ENCODE measurements at places on chromosomes 2 and 18.

DNA sequence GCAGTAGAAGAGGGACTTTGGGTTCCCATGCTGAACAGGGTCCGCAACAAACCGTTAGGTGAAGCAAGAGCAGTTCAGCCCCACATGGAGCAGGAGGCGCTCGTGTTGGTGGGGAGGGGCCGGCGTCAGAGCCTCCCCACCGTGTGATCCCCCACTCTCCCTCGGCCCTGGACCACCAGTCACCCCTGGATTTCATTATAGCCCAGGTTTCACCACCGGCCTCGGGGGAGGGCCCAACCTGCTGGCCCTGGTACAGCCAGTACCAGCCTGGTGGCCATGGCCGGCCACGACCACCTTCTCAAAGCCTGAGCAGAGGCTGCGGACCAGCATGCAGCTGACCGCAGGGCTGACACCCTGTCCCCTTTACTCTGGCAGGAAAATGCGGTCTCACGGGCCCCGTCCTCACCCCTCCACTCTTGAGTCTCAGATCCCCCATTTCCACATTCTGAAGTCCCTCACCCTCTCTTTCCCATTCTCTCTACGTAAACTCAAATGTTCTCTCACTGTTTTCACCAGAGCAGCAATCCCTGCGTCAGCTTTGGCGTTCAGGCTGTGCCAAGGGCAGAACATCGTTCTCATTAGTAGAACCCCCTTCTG is 8.6 kb downstream of the MLPH start:
- no peak for DNase-seq

GRCh38 chr2:191038241-191038725 is 24.3 kb upstream of the STAT1 start:
- no peak for DNase-seq

- no peak for DNase-seq
Observed at GRCh38 chr2:40962026-40962425, 510.1 kb upstream of the SLC8A1 start.

- DNase-seq: no peak
Observed at GRCh38 chr2:28185153-28185552, 207.5 kb upstream of the FOSL2 start.

DNA sequence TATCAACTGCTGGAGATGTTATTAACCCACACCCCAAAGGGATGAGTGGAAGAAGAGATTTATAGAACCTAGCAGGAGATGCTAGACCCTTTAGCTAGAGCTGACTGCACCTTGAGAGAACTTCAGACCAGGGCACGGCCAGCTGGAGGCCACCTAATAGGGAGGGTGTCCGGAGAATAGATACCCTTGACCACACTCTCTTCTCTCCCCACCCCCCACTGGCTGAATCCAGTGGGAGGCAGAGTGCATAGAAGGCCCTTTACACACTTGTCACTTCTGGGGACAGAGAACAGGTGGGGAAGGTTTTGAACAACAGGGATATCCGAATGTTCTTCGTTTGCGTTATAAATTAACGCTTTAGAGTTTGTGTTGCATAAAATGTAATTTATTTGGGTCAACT is 84.6 kb downstream of the PHLPP1 start:
- DNase-seq: no peak

All from hematopoietic multipotent progenitor cell treated with erythropoietin and hydrocortisone succinate and interleukin-3 and kit ligand, for 17 days (in vitro differentiated cells).